ENCODE measurements at places on chromosomes 11 and 22. TPM values are rescaled to one million over a fixed set of nuclear protein-coding genes. Genes with fewer than 3 reads are reported as not detected.

Gene CADM1
- 248 TPM for total RNA-seq

Gene C11orf42
- total RNA-seq = not detected

Gene RIBC2
- total RNA-seq = not detected

Gene MUC2
- total RNA-seq = not detected

Gene CRYBB3
- not detected for total RNA-seq

Measured in occipital lobe (tissue), 3 donors.